Fibroblast of the aortic adventitia (primary cell): ENCODE measurements at places on chromosomes 4 and X. TPM values are rescaled to one million over a fixed set of nuclear protein-coding genes. Genes with fewer than 3 reads are reported as not detected.

DNA sequence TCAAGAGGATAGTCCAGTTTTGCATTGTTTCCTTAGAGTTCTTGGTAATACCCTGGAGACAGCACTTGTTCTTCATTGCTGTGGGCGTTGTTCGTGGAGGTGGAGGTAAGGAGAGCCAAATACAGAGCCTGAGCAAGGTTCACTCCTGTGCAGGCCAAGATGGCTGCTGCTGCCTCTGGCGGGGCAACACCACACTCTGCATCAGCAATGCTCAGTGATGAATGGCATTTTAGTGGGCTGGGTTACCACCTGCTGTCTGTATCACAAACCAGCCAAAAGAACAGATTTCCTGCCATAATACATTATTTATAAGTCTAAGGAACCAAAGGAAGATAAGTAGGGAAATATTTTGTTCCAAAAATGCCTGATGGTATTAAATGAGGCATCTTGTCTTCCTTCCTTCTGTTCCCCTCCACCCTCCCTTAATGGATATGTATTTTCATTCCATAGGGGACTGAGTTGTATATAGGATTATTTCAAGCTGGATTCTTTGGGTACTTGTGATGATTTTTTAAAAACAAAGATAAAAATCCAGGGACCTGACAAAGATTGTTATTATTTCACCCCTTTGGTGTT is 61.6 kb upstream of the LIMCH1 start:
- no peak for DNase-seq

- no peak for DNase-seq
Observed at GRCh38 chr4:16142598-16143310, 58.9 kb upstream of the PROM1 start.

- DNase-seq = no peak
Observed at GRCh38 chrX:7108030-7108429, 39.5 kb upstream of the STS start.

GRCh38 chrX:154980330-154981115 is 42.0 kb downstream of the F8 start:
- DNase-seq = peak; percentile 72

DNA sequence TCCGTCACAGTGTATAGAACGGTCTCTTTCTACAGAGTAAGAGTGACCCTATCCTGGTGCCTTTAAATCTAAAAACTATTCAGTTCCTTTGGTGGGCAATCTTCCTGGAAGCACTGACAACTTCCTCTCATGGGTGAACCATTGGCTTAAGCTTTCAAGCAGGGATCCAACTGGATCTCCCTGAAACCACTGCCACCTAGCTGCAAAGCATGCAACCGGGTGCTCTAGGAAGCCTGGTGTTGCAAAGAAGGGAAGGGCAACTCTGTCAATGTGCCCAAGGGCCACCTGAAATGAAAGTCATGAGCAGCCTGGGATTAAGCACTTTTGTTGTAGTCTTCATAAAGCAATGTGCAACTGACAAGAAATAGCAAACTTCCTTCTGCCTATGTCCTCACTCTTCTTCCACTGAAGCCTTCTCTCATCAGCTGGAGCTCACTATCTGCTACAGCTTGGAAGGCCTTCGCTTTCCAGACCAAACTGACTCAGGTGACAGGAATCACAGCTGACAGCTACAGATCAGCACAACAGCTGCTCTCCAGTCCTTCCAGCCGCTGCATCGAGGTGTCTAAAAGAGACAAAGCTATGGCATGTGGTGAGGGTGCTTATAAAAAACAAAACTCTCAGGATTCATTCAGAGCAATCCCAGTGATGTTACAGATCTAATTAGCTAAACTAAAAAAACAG is 46.1 kb downstream of the SETD7 start:
- no peak for DNase-seq

Gene GAGE12F
- total RNA-seq = not detected in 2 replicates

Gene SOD3
- total RNA-seq = 65.3 and 75.2 TPM in 2 replicates
